ENCODE measurements at places on chromosomes 7 and 10.

DNA sequence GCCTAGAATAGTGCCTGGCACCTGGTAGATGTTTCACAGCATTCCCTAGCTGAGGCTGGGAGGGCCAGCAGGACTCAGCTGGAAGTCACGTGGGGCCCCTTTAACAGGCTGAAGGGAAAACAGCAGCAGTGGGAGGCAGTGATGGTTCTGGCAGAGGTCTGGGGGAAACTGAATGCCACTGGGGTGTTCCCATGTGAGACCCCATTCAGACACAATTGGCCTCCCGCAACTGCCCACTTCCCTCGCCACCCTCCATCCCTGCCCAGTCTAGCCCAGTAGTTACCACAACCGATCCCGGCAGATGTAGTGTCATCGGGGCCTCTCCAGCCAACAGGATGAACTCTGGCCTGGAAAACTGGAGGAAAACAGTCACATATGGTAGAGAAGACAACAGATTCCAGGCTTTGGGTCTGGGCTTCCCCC is 38.3 kb downstream of the FRMPD2 start:
- no peak for DNase-seq

GRCh38 chr10:97647556-97647955 is 7.1 kb downstream of the PI4K2A start:
- DNase-seq, result no peak

DNA sequence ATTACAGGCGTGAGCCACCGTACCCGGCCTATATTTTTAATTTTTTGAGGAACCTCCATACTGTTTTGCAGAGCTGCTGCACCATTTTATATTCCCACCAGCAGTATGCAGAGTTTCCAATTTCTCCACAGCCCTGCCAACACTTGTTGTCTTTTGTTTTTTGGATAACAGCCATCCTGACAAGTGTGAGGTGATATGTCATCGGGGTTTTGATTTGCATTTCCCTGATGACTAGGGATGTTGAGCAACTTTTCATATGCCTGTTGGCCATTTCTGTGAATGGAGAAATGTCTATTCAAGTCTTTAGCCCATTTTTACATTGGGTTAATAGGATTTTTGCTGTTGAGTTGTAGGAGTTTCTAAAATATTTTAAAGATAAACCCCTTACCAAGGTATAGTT is 22.2 kb downstream of the ENTPD7 start:
- no peak for DNase-seq

GRCh38 chr7:4154882-4155535 is 527.1 kb upstream of the FOXK1 start:
- DNase-seq, result no peak

DNA sequence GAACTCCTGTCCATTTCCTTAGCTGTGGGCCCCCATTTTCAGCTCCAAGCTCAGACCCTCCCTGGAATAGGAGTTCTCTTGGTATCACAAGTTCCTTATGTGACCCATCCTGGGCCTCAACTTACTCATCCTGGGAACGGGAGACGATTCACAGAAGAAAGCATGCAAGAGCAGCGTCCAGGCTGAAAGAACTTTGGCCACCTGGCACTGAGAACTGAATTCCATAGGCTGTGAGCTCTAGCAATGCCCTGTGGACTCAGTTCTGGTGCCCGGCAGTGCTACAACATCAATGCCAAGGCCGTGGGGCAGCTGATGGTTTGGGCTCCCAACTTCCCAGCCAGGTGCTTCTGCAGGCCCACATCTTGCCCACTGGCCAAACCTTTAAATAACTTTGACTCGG is 3.9 kb upstream of the CUEDC2 start:
- no peak for DNase-seq

GRCh38 chr10:75355706-75356105 is 45.9 kb downstream of the ZNF503 start:
- DNase-seq, result no peak

- DNase-seq, result no peak
Measured at GRCh38 chr7:55109404-55110167, 90.8 kb downstream of the EGFR start.

DNA sequence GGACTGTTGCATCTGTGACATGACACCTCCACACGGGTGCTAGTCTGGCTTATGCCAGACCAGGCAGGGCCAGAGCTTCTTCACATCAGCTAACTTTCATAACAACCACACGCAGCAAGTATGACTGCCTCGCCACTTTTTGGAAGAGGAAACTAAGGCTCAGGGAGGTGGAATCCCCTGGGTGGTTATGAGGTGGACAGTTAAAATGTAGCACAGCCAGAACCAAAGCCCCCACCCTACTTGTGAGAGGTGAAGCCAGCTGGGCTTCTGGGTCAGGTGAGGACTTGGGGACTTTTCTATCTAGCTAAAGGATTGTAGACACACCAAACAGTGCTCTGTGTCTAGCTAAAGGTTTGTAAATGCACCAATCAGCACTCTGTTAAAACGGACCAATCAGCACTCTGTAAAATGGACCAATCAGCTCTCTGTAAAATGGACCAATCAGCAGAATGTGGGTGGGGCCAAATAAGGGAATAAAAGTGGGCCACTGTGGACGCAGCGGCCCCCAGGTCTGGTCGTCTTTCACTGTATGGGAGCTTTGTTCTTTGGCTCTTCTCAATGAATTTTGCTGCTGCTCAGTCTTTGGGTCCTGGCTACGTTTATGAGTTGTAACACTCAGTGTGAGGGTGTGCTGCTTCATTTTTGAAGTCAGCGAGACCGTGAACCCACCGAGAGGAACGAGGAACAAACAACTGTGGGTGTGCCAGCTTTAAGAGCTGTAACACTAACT is 171.0 kb downstream of the PTPN20 start:
- no peak for DNase-seq

- no peak for DNase-seq
Measured at GRCh38 chr7:13880789-13881188, 108.7 kb downstream of the ETV1 start.

- DNase-seq, result no peak
Measured at GRCh38 chr7:26686448-26686981, 177.9 kb downstream of the SKAP2 start.

- DNase-seq, result peak; percentile 17
Measured at GRCh38 chr10:59713196-59713821, 3.7 kb upstream of the SLC16A9 start.

DNA sequence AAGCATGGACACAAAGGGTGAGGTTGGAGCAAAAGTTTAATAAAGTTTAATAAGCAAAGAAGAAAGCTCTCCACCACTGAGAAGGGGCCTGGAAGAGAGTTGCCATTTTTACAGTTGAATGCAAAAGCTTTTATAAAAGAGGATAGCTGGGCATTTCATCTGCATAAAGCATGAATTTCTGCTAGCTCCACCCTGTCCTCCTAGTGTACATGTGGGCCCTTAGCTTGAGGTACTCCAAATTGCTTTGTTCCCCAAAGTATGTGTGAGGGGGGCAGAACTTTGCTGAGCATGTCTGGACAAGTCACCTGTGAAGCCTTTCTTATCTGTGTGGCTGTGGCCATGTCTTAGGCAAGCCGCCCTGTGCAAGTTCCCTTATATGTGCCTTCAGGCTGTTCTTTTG is 22.6 kb upstream of the CROT start:
- DNase-seq, result no peak

- DNase-seq, result no peak
Measured at GRCh38 chr10:74092372-74092771, 58.3 kb downstream of the AP3M1 start.

DNA sequence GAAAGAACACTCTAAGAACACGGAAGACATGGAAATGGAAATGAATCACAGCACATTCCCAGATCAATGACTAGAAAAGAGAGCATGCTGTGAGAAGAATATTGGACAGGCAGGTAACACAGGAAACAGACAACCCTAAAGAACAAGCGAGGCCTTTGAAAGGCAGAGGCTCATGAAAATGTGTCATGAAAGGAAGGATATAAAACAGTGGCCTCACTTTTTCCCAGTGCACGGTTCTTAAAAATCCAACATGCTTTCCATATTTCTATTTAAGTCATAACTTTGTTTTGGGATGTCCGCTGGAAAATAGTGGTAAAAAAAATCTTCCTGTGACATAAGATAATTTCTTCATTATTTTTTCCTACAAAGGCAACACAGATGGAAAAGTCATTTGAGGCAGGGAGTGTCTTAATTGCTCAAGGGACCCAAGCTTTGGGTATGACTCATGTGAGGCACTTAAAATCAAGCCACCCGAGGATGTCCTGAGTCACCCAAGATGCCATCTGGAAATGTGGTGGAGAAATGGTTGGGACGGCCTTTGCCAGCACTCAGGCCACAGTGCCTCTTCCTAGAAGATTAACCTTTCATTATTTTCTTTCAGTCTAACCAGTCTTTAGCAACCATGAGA is 17.0 kb downstream of the ITIH5 start:
- DNase-seq, result no peak

- DNase-seq, result no peak
Measured at GRCh38 chr7:12549106-12549505, 21.4 kb upstream of the SCIN start.

DNA sequence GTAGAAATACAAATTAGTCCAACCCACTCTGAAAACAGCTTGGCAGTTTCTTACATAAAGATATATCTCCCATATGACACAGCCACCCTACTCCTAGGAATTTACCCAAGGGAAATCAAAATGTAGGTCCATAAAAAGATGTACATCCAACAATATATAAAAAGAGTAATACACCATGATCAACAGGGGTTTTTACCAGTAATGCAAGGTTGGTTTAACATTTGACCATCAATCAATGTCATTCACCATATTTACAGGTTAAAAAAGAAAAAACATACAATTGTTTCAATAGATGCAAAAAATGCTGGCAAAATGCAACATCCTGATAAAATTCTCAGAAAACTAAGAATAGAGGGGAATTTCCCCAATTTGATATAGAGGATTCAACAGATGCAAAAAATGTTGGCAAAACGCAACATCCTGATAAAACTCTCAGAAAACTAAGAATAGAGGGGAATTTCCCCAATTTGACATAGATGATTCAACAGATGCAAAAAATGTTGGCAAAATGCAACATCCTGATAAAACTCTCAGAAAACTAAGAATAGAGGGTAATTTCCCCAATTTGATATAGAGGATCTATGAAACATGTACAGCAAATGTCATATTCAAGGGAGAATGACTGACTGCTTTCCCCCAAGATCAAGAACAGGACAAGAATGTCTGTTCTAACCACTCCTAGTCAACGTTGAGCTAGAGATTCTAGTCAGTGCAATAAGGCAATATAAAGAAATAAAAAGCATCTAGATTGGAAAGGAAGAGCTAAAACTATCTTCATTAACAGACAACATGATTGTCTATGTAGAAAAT is 13.7 kb downstream of the ADAP1 start:
- no peak for DNase-seq

DNA sequence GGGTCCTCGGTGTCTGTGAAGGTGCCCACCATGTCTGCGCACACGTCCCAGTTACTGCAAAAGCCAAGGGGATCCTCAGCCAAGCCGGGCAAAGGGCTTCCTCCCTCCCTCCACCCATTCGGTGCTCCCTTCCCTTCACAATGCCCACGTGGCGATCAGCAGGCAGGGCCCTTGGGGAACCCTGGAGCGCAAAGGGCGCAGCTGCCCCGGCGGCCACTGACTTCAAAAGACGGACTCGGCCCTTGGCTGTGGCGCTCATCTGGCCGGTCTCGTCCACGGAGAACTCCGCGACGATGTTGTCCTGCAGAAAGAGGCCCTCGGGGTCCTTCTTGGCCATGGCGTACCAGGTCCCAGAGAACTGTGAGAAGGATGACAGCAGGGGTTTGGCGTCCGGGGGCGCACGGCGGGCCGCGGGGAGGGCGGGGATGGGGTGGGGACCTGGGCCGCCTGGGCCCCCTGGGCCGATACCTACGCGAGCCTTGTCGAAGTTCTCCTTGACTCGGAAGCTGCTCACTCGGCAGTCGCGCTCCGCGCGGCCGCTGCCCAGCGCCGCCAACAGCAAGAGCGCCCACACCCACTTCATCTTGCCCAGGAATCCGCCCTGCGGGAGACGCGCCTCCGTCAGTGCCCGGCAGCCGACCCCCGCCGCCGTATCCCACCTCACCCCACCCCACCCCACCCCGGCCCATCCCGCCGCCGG is 439 bp downstream of the RBP4 start:
- no peak for DNase-seq

DNA sequence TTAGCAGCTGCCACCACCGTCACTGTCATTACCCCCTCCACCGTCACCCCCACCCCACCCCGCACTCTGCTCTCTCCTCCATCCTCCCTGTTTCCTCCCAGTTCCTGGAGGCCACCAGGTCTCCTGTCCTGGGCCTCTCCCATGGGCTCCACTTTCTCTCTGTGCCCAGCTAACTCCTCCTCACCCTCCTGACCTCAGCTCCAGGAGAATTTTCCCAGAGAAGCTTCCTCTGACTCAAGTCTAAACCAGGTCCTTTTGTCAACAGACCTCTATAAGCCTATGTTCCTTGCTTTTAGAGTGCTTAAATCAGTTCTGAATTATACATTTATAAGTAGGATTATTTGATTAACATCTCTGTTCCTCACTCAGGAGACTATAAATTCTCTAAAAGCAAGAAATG is 150.0 kb downstream of the ARHGAP12 start:
- DNase-seq, result no peak

GRCh38 chr10:67861750-67862432 is 22.6 kb upstream of the SIRT1 start:
- no peak for DNase-seq

- DNase-seq, result no peak
Measured at GRCh38 chr10:78335371-78335690, 301.7 kb downstream of the RPS24 start.

DNA sequence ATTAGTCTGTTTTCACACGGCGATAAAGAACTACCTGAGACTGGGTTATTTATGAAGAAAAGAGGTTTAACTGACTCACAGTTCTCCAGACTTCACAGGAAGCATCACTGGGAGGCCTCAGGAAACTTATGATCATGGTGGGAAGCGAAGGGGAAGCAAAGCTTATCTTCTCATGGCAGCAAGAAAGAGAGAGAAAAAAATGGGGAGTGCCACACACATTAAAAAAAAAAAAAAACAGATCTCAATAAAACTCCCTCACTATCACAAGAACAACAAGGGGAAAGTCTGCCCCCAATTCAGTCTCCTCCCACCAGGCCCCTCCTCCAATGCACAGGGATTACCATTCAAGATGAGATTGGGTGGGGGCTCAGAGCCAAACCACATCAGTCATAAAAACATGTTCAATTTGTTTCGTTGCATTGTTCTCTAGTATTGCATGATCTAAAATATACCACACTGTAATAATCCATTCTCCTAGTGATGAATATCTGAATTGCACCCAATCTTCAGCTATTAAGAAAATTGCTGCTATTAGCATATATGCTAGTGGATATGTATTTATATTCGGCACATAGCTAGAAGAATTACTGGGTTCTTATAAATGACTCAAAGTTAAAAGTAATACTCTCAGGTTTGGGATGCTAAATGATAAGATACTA is 328.9 kb upstream of the KCND2 start:
- DNase-seq, result peak; percentile 94

GRCh38 chr10:6840201-6840691 is 260.2 kb upstream of the PRKCQ start:
- no peak for DNase-seq
